ENCODE measurements at places on chromosomes 5 and 9. TPM values are rescaled to one million over a fixed set of nuclear protein-coding genes. Genes with fewer than 3 reads are reported as not detected.

Gene GSN
- total RNA-seq, result 2,053 TPM

Gene SLC25A2
- not detected for total RNA-seq

Gene ACOT12
- total RNA-seq, result not detected

Gene NME5
- not detected for total RNA-seq

Gene IL7R
- total RNA-seq, result 69.7 TPM

Gene EIF4E1B
- total RNA-seq, result not detected

Gene DRD1
- not detected for total RNA-seq

GRCh38 chr5:148799737-148800527, 26.5 kb upstream of the ADRB2 start:
- DNase-seq, result no peak

- DNase-seq, result no peak
Measured at GRCh38 chr5:75603821-75604220, 7.4 kb upstream of the ANKDD1B start.

GRCh38 chr9:70466976-70467561, 52.6 kb upstream of the KLF9 start:
- DNase-seq, result no peak

DNA sequence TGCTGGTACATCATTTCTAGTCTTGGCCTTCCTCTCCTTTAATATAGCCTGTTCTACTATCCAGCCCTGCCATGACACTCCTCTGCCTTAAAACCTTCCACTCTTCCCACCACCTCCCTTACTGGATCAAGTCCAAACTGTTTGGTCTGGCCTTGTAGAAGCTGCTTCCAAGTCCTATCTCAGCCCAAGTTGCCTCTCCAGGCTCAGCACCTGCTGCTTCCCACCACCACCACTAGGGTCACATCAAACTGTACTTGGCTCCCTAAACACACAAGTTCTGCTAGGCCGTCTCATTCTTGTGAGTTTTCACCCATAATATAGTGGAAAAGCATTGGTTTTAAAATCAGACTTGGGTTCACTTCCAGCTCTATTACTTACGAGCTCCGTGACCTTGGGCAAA, 1.4 kb downstream of the NDUFA8 start:
- no peak for DNase-seq

DNA sequence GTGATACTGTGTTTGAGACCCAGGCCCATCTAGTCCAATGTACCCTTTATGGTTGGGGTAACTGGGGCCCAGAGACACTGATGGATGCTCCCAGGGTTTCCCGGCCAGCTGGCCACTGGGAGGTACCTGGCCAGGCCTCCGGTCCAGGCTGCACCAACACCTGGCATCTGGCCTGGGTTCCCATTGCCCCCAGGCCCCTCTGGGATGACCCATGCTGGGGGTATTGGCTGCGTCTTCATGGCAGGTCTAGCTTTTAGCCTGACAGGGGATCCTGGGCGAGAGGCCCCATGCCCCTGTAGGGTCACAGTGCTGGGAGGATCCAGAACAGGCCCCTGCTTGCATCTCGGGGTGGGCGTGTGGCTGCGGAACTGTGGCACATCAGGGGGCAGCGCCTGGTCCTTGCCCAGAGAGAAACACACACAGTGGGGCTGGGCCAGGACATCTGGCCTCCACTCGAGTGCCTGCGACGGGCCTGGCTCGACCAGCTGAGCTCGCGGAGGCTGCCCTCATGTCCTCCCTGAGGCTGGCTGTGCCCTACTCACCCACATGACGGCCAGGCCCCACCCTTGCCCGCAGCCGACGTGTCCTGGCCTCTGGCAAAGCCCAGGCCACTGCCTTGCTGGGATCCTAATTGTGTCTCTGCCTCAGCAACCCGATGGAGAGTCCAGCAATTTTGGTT, 21.5 kb upstream of the COL5A1 start:
- no peak for DNase-seq

GRCh38 chr5:147245381-147246165, 10.7 kb downstream of the STK32A start:
- DNase-seq, result no peak

- no peak for DNase-seq
Measured at GRCh38 chr5:85375525-85375924, 990.8 kb upstream of the EDIL3 start.

GRCh38 chr5:173296737-173297676, 31.2 kb downstream of the STC2 start:
- DNase-seq, result no peak

DNA sequence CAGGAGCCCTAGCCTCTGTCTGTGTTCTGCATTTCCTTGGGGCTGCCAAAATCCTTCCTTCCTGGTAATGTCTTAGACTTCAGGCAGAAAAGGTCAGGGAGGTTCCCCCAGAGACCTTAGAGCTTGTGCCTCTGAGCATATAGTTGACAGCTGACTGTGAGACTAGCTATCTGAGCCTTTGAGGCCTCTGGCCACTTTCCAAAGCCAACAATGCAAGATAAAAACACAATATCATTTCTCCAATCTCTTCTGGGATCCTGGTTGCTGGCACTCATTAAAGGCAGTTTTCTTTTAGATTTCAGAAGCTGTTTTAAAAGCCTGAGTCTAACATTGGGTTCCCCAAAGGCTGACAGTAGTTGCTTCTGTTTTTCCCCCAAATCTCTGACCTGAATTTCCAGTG, 13.2 kb upstream of the GLRA1 start:
- DNase-seq, result no peak

- DNase-seq, result no peak
Measured at GRCh38 chr9:121720311-121721057, 69.0 kb downstream of the DAB2IP start.
